ENCODE measurements at places on chromosomes 11 and 22.

- no peak for DNase-seq
Observed at GRCh38 chr11:112697391-112698178, 263.6 kb upstream of the NCAM1 start.

DNA sequence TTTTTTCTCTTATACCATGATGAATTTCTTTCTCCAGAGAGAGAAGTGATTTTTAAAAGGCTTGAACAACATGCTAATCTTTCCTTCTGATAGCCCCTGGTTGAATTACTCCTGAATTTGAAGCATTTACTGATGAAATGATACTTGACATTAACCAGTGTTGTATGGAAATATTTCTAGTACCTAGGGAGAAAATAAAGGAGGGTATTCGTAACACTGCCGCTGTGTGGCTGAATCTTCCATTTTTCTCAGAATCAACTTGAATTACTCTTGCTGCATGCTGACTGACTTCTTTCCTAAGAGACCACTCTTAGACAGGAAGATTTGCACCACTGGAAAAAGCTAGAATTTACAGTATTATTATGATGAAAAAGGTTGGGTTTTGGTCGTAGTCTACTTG, 118.3 kb downstream of the FAT3 start:
- no peak for DNase-seq

- no peak for DNase-seq
Observed at GRCh38 chr11:100152766-100153165, 534.3 kb upstream of the ARHGAP42 start.

GRCh38 chr11:110968348-110969062, 256.3 kb upstream of the ARHGAP20 start:
- no peak for DNase-seq

- DNase-seq, result no peak
Observed at GRCh38 chr22:42296381-42296853, 26.0 kb upstream of the TCF20 start.

- no peak for DNase-seq
Observed at GRCh38 chr11:123302751-123303195, 107.7 kb upstream of the CLMP start.

Data from GM19239 (cell line).